ENCODE measurements at places on chromosomes 2 and 18.
A peak's percentile ranks its signal among the peaks of the same experiment; 100 is the strongest.

DNA sequence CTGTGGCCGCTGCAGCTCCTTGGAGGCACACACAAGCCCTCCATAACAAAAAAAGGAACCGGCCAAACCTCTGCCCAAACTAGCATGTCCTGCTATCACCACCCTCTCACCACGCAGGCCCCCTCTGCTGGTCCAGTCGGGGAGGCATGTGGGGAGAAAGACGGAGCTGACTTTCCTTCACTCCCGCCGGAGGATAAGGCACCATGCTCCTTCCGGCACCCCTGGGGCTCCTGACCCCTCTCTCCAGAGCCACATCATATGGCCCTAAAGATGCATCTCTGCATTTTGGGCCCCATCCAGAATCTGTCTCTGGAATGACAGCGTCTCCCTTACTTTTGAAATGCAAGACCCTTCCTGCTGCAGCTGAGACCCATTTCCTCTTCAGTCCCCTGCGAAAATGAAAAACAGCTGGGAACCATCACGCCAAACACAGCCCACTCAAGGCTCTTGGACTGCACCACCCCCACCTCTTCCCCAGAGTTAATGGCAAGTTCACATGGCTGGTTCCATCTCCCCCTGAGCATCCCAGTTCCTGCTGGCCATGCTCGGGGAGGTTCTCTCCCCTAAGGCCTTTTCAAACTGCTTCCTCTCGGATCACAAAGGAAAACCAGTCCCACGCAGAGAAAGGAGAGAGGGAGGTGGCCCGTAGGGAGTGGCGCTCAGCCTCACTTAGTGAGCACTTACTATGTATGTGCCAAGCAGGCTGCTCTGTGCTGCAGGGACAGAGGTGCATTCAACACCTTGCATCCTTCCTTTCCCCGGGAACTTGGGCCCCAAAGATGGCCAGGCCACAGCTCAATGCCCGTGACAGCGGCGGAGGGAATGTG lies 35.2 kb upstream of the MLPH start:
- no peak for DNase-seq

- no peak for DNase-seq
These were observed 117.5 kb downstream of the CD226 start for GRCh38 chr18:69830189-69830588.

GRCh38 chr18:55314615-55315237 lies 273.3 kb downstream of the TCF4 start:
- DNase-seq, result no peak

- no peak for DNase-seq
These were observed 47.2 kb downstream of the PLEK start for GRCh38 chr2:68412127-68412819.

DNA sequence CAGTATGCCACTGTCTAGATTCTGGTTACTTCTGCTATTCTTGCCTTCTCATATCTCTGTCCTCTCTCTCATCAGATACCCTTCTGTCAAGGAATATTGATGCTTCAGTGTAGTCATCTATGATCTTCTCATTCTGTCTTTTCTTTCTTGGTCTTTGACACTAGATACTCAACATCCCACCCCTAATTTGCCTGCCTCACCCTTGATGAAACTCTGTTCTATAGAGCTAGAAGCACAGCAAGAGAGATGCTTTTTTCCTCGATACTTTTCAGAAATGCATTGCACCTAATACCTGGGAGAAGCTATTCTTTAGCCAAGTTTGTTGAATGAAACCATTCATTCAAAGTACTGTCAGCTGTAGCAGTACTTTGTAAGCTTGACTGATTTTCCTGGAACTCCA lies 9.5 kb downstream of the SEPTIN2 start:
- DNase-seq, result no peak

DNA sequence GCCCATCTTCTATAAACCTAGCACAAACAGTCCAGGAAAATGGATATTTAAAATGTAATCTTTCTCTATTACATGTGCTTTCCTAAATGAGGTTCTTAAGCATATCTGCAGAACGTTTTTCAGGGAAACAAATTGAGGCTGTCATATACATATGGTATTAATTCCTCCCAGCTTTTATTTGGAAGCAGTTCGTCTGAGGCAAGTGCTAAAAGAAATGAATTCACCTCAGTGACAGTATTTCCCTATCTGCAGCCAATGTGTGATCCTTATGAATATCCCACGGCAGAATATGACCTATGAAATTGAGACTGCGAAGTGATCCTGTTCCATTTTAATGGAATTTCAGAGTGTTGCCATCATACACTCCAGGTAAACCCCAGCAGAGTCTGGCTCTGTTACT lies 7.1 kb downstream of the MYOM1 start:
- no peak for DNase-seq

GRCh38 chr2:75324141-75324540 lies 124.8 kb upstream of the TACR1 start:
- no peak for DNase-seq

GRCh38 chr2:122022531-122022930 lies 267.1 kb downstream of the TSN start:
- DNase-seq, result no peak

DNA sequence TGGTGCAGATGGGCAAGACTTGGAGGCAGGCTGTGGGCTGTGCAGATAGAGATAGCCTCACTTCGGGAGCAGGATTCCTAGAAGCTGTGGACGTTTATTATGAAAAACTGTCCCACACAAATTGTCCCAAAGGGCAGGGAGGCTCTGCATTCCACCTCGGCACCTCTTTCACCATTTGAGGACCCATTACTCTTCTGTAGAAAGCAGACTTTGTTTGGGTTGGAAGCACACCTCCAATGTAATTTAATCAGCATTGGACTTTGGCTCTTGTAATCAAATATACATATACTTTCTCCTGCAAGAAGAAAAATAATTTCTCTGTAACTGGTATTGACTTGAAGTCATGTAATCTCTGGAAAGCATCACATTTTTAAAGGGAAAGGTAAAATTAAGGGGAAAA lies 8.5 kb downstream of the ONECUT2 start:
- DNase-seq, result no peak

DNA sequence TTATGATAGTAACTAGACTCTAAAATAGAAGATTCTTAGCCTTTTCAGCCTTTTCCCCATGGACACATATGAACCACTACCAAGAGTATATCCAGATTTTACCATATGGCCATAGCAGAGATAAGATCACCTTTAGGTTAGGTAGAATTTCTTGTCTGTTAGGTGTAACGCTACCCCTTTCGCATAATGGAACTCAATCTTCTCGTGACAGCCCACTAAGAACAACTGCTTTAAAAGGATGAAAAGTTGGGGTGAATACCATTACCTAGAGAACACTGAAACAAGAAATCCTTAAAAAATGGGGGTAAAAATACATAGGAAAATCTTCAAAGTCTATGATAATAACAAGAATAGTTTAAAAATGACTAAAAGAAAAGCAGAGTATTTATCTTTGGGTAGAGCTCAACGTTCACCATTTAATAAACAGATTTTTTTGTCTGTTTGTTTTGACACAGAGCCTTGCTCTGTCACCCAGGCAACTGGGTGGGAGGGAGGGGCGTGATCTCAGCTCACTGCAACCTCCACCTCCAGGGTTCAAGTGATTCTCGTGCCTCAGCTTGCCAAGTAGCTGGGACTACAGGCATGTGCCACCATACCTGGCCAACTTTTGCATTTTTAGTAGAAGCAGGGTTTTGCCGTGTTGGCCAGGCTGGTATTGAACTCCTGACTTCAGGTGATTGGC lies 67.2 kb downstream of the VIL1 start:
- no peak for DNase-seq

DNA sequence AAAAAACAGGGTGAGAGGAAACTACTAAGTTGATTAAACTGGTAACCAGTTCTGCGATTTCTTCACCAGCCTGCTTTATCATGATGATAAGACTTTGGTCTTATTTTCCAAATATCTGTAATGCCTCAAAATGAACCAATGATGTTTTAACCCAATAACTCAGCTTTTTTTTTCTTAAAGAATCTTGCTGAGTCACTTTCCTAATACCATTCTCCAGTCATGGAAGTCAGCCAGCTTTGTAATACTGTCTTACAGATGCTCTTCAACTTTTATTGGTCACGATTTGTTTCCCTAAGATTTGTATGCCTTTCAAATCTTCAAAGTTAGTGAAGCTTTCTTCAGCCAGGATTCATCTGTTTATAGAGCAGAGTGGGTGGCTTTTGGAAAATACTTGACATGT lies 47.7 kb upstream of the SMIM21 start:
- DNase-seq, result peak; percentile 45

DNA sequence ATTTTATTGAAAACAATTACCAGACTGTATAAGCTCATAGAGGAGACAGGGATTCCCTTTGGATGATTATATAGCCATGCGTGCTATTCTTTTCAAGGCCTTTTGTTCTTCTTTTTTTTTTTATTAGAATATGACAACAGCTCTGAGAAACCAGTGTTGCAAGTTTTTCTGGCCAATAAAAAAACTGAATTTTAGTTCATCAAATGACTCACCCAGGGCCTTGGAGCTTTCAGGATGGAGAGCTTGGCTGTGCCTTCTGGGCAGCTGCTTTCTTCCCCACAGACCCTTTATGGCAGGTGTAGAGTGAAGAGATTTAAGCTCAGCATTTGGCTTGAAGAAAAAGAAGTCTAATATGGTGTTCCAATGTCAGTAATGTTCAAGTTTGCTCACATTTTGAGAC lies 497.9 kb upstream of the FANCL start:
- no peak for DNase-seq

- DNase-seq, result no peak
These were observed 60.6 kb downstream of the CTIF start for GRCh38 chr18:48599391-48599790.

- no peak for DNase-seq
These were observed 112.7 kb downstream of the MCFD2 start for GRCh38 chr2:46802665-46803546.

GRCh38 chr2:215437614-215438013 lies 1.7 kb upstream of the FN1 start:
- DNase-seq, result no peak

- no peak for DNase-seq
These were observed 30.9 kb upstream of the PGAP1 start for GRCh38 chr2:196957442-196957841.

DNA sequence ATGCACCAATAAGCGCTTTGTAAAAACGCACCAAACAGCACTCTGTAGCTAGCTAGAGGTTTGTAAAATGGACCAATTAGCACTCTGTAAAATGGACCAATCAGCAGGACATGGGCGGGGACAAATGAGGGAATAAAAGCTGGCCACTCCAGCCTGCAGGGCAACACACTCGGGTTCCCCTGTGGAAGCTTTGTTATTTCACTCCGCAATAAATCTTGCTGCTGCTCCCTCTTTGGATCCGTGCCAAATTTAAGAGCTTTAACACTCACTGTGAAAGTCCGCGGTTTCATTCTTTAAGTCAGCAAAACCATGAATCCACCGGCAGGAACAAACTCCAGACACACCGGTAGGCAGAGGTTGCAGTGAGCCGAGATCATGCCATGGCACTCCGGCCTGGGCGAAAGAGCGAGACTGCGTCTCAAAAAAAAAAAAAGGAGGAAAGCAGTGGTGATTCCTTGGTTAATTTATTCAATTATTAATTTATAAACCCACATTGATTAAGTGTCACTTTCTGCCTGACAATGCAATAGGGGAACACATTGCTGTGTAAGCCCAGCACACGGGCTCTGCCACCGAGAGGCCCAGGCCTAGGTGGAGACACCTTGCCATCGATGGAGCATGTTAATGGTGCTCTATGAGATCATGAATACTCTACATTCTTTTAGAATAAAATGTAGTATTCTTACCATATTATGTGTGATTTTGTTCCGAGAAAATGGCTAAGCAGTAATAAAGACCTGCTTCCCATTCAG lies 687.6 kb upstream of the HS6ST1 start:
- no peak for DNase-seq

DNA sequence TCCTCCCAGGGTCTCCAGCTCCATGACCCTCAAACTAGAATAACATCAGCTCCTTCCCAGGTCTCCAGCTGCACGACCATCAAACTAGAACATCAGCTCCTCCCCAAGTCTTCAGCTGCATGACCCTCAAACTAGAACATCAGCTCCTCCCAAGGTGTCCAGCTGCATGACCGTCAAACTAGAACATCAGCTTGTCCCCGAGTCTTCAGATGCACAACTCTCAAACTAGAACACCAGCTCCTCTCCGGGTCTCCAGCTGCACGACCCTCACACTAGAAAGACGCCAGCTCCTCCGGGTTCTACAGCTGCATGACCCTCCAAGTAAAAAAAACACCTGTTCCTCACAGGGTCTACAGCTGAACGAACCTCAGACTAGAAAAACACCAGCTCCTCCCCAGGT lies 312.9 kb upstream of the TFPI start:
- DNase-seq, result no peak

- peak; percentile 71 for DNase-seq
These were observed 31.1 kb downstream of the NAB1 start for GRCh38 chr2:190679813-190680591.

DNA sequence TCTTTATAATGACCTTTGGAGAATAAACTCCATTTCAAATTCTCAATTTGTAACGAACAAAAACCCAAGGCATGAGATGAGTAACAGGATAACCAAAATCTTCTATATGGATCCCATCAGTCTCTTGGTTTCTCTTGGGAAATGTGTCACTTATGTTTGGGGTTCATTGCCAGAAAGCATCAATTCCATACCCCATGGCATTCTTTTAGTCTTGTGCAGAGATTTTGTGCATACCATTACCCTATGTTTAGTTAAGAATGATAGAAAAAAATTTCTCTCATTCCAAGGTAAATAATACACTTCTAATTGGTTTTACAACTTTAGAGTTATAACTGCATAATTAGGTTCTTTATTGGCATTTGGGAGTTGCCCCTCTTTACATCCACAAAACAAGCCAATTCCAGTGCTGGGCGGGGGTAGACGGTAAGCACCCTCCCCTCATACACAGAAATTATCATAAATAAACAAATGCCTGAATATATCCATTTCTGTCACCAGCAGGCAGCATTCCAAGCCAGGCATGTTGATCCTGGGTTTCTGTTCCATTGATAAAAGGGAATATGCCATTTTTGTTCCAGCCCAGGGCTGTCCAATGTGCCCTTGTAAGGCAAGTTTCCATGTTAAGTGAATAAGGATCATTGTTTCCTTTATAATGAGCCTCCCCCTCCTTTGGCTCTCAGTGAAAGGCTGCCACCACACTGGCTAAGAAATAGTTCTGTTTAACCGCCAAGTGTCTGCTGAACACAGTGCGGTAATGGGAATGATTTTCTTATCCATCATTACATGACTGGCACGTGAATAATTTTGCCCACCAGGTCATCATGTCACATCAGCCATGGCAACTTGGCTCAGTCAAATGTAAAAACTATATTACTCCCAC lies 680.1 kb upstream of the ZEB2 start:
- DNase-seq, result no peak

- no peak for DNase-seq
These were observed 316.1 kb upstream of the MYT1L start for GRCh38 chr2:2647141-2647541.

- DNase-seq, result no peak
These were observed 22.7 kb upstream of the PKDCC start for GRCh38 chr2:42025151-42025582.

DNA sequence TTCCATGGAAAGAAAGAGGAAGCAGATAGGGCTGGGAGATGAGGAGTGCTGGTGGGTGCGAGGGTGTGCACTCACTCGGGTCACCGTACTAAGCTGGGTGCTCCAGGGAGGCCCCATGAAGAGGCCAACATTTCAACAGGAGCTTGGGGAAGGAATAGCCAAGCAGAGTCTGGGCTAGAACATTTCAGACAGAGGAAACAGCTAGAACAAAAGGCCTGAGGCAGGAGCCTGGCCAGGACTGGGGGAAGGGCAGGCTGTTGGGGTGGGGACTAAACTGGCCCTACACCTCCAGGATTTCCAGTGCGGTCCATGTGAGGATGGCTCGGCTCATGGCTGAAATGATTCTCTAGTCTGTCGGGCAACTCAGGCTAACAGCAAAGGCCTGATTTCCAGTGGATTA lies 90.8 kb downstream of the ZFP36L2 start:
- no peak for DNase-seq

GRCh38 chr2:111045771-111046444 lies 74.8 kb upstream of the BCL2L11 start:
- DNase-seq, result no peak
